ENCODE measurements at places on chromosomes 12 and 14.

- DNase-seq: no peak
Observed at GRCh38 chr12:55034218-55034617, 14.4 kb downstream of the NEUROD4 start.

- DNase-seq: no peak
Observed at GRCh38 chr12:108629824-108630476, 3.7 kb downstream of the SELPLG start.

GRCh38 chr12:47818007-47818376 lies 1.7 kb downstream of the HDAC7 start:
- DNase-seq: no peak

DNA sequence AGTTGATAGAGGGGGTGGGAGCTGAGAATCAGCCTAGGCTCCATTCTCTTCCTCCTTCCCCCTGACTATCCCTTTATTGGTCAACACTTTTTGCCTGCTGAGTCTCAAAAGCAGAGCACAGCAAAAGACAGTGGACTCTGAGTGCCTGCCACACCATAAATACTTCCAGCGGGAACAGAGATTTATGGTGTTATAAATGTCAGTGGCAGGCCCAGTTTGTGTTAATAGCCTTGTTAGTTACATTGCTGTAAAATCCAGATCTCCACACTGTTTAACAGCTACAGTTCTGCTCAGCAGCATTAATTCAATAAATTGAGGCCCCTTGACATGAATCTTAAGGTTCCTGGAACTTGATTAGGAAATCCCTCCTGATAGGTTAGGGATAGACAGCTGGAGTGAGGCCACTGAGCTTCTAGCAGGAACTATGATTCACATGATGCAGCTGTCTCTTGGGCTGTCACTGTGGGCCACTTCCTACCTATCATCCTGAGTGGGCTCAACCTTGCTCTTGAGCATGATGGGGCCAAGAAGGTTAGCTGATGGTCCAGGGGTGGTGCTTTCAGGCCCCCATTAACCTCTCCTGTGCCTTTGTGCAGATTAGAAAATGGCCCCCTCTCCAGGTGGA lies 295.2 kb upstream of the SRRM4 start:
- DNase-seq: no peak

GRCh38 chr14:74593241-74593953 lies 18.6 kb downstream of the LTBP2 start:
- DNase-seq: no peak

DNA sequence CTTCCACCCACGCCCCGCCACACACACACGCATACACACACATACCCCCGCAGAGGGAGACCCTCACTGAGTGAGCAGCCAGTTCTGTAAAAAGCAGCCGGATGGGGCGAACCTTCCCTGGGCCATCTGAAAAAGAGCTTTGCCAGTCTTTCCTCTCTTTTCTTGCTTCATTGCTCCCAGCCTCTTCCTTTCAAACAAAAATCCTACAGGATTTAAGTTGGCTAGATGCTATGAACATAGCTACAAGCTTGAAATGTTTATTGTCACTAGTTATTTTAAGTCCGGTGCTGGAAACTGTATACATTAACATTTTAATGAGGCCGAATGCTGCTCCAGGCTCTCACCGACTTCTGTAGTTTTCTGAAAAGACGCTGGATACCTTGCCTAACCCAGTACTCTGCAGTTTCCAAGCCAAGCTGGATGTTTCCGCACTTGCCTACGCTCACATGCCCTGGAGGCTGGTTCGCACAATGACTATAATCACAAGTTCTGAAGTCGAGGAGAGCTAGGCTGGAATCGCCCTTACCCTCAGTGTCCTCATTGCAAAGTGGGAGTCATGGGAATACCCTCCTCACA lies 39.2 kb downstream of the LTBP2 start:
- no peak for DNase-seq

- no peak for DNase-seq
Observed at GRCh38 chr12:131386781-131387180, 324.1 kb upstream of the SFSWAP start.

GRCh38 chr12:14057895-14058294 lies 76.5 kb upstream of the GRIN2B start:
- no peak for DNase-seq

DNA sequence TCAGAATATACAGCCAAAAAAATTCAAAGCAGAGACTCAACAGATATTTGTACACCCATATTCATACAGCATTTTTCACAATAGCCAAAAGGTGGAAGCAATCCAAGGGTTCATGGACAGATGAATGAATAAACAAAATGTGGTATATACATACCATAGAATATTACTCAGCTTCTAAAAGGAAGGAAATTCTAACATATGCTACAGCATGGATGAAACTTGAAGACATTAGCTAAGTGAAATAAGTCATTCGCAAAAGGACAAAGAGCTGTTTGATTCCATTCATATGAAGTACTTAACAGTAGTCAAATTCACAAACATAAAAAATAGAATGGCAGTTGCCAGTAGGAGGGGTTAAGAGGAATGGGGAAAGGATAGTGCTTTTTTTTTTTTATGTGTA lies 91.8 kb upstream of the ARID2 start:
- DNase-seq: no peak

- DNase-seq: peak; percentile 41
Observed at GRCh38 chr14:72904840-72905561, 11.1 kb upstream of the DPF3 start.

- no peak for DNase-seq
Observed at GRCh38 chr12:16271062-16271461, 6.4 kb downstream of the SLC15A5 start.

DNA sequence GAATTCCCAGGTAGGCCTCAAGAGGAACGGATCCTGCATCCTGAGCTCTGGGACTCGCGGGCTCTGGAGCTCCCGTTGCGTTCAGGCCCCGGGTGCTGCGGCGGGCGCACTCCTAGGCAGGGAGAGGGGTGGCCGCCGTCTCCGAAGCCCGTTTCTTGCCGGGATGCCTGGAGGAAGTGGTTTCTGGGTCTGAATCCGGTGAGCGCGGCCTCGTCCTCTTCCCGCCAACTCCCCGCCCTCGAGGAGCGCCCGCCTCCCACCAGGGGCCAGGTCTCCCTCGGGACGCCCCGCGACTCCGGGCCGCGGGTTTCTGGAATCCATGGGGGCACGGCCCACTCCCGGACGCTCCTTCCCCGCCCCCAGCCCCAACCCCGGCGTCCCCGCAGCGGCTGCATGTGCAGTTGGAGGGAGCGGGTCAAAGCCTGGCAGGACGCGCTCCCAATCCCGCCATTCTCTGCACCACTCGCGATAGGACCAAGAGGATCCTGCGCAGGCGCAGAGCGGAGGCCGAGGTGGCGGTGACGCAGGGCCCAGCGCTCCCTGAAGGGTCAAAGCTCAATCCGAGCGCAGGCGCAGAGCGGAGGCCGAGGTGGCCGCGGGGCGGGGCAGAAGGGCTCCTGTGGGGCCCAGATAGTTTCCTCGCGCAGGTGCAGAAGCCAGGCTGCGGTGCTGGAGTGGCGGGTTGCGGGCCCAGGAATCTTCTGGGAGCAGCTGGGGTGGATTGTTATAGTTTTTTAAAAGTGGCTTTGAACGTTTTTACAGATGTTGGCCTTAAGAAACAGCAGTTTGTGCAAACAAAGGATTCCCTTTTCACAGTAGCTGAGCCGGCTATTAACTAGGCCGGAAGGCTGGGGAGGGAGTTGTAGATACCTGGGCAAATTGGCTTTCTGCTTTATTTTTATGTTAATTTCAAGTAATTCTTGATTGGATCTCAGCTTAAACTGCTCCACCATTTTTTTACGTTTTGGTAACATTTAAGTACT lies 796.4 kb downstream of the AACS start:
- DNase-seq: peak; percentile 60

- no peak for DNase-seq
Observed at GRCh38 chr12:5720381-5721005, 224.6 kb downstream of the ANO2 start.

- DNase-seq: peak; percentile 67
Observed at GRCh38 chr12:53287741-53288216, 7.6 kb upstream of the PFDN5 start.

- DNase-seq: no peak
Observed at GRCh38 chr14:69115407-69116185, 37.3 kb downstream of the DCAF5 start.

Data from left ventricle myocardium inferior (tissue), 1 donor.